ENCODE measurements at places on chromosomes 11 and 22.
A peak's percentile ranks its signal among the peaks of the same experiment; 100 is the strongest.

DNA sequence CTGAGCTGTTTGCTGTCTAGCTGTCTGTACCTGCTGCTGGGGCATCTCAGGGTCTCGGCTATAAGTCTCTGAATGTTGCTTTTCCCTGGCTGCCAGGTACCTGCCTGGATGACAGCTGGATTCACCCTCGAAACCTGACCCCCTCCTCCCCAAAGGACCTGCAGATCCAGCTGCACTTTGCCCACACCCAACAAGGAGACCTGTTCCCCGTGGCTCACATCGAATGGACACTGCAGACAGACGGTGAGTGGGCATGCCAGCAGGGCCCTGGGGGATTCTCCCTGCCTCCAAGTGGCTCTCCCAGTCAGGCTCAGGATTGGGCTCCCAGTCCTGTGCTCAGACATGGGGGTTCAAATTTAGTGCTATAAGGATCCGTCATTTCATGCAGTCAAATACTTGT, 12.9 kb downstream of the IL17RA start:
- DNase-seq, result no peak

- DNase-seq, result no peak
Measured at GRCh38 chr22:48742556-48743343, 1084.9 kb downstream of the BRD1 start.

- no peak for DNase-seq
Measured at GRCh38 chr11:9139628-9140357, 48.4 kb upstream of the SCUBE2 start.

GRCh38 chr11:82967381-82967780, 65.8 kb downstream of the DDIAS start:
- no peak for DNase-seq

- DNase-seq, result no peak
Measured at GRCh38 chr22:40177738-40178416, at the start of gene TNRC6B. TSS of gene TNRC6B (plus strand) at chr22:40177925. CDS start at chr22:40178136, 211 bp downstream.

DNA sequence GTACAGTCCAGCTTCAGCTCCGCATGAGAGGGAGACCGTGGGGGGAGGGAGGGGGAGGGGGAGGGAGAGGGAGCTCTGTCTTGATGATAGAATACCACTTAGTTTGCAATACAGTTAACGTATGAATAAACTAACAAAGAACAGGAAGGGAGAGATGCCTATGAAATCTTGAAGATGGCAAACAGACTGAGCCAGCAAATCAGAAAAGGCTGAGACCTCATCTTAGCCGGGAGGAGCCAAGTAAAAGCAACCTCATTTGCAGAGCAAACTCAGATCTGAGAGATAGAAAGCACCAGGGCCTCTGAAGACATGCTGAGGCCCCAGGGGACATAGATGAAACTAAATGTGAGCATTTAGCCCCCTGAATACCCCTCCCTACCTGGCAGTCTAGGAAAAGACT, 23.0 kb downstream of the APLP2 start:
- DNase-seq, result no peak

DNA sequence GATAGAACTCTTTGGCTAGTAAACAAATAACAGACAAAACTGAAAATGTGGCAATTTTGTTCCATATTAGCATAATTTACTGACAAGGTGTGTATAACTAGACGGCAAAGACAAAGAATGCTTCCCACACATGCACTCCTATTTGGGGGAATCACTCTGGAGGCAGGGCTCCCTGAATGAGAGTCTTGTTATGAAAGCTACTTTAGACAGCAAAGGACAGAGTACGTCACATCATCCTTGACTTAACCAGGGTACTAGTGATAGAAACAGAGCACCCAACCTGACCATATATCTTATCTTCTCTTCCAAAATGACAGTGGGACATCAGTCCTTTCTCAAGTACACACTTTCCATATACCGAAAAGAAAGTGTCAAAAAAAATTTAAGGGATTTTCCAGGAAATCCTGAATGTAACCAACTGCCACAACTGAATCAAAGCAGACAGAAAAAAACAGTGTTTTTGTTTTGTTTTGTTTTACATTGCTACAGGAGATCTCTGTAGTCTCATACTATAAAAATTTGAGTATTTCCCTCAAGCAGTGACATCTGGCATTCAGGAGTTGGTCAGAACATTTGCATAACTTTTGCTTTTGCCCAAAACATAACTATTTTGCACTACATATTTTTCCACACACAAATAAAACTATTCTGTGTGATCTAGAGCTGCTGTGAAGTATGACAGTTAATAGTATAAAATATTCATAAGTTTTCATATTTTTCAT, 98.9 kb downstream of the ARHGAP20 start:
- DNase-seq, result no peak

- no peak for DNase-seq
Measured at GRCh38 chr11:18490319-18490718, 34.7 kb downstream of the LDHAL6A start.

- no peak for DNase-seq
Measured at GRCh38 chr11:119529063-119529845, 106.3 kb upstream of the THY1 start.

DNA sequence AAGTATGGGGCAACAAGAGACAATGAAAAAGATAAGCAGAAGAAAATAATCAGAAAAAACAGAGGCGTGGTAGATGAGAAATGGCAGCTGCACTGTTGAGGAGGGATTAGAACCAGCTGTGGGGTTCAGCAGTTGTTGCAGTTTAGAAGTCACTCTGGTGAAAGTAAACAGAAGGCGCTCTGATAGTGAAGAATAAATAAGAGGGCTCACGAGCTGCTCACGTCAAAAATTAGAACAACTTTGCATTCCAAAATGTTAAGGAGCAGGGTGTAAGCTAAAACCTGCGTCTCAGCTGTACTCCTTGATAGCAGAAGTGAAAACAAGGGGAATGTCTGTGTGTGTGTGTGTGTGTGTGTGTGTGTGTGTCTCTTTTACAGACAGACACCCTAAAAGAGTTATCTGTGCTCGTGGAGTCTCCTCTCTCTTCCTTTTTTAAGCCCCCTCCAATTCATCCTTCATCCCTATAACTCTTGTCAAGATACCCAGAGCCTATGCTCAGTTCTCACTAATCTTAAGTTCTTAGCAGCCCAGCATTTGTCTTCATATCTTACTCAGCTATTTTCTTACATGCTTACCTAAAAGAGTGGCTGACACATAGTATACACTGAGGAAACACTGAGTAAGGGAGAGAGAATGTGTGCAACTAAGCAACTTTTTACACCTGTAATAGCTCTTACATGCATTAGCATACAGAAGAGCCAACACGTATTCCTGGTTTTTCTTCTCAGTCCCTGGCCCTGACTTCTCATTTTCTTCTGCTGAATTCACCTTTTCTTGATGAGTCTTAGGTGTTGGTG, 8.9 kb downstream of the TTC17 start:
- no peak for DNase-seq

DNA sequence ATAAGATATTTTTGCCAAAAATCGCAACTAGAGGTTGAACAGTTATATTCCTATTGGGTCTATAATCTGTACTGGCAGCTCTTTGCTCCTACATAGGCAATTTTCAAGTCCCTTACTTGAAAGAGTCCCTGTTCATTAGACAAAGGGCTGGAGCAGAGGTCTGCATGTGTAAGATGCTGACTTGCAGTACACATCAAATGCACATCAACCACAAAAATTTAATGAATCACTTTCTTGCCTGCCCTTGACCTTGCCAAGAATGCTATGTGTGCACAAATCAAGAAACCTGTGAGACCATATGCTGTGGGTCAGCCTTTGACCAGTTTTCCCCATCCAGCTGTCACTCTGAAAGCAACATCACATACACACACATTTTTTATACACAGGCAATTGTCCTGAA, 661.5 kb downstream of the LRRC4C start:
- DNase-seq, result no peak

DNA sequence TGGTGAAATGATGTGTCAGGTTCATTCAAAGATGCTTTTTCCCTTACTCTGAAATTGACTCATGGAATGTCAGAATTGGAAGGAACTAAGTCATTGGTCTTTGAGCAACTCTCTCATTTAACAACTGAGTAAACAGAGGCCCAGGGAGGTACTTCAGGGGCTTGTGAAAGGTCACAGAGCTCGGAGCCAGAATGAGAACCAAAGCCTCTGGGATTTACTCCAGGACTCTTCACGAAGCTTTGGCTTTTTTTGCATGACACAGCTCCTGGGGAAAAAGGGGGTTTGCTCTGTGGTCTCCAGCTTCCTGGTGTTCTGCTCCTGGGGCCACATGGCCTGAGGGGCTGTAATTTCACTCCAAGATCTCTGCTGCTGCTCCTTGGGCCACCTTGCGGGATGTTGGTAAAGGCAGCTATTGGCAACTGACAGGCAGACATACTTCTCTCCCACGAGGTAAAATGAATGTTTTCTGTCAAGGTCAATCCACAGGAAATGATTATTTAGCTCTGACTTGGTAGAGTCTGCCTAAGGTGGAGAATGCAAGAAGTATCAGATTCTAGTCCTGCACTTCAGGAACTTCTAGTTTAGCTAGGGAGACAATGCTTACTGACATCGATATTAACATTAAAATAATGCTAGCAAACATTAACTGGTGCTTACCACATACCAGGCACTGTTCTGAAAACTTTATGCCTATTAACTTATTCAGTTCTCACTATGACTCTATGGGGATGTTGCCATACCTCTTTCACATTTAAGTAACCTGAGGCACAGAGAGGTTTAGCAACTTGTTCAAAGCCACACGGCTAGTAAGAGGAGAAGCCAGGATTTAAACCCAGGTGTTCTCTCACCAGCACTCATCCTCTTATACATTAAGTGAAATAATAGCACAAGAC, 16.1 kb downstream of the PKNOX2 start:
- DNase-seq, result no peak

- DNase-seq, result no peak
Measured at GRCh38 chr11:13316528-13316961, 39.0 kb downstream of the BMAL1 start.

GRCh38 chr11:128349650-128350299, 237.6 kb downstream of the ETS1 start:
- DNase-seq, result no peak

DNA sequence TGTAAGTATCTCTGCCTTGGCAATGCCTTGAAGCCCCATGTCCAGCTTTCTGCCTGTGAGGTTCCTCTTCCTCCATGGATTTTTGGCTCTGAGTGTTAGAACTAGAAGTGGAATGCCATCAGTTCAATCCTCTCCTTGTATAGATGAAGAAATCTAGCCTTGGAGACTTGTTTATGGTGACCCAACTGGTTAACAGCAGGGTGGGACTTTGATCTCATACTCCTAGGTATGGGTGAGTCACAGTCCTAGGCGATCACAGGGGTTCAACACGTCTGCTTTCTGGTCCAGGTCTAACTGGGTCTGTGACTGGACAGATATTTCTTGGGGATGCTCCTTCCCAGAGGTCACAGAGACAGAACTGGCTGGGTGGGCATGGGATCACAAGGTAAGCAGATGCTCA, 9.2 kb upstream of the MTFP1 start:
- no peak for DNase-seq

DNA sequence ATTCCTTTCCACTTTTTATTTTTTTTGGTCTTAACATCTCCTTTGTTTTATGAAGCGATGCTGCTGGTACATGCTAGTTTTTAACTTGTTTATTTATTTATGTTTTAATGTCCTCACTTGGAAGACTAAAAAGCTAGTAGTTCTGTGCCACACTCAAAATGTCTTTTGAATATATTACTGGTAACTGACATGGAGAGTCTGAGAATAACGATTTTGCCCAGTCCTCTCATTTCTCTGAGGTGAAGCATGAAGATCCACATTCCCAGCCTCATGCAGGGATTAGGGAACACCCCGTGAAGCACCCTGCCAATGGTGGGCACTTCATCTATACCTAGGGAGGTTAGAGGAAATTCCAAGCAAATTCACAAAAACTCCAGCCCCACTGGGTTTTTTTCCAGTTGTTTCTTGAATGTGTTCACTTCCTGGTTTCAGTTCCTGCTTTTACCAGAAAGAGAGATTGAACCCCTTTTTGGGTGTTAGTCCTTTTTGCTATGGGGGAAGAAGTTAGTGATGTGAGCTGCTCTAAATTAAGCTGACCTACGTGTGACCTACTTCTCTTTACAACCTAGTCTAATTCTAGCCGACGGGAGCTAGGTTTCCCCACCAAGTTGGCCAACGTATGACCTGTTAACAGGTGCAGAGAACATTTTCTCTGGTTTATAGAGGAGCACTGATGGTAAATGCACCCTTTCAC, 106.1 kb downstream of the SLC1A2 start:
- no peak for DNase-seq

DNA sequence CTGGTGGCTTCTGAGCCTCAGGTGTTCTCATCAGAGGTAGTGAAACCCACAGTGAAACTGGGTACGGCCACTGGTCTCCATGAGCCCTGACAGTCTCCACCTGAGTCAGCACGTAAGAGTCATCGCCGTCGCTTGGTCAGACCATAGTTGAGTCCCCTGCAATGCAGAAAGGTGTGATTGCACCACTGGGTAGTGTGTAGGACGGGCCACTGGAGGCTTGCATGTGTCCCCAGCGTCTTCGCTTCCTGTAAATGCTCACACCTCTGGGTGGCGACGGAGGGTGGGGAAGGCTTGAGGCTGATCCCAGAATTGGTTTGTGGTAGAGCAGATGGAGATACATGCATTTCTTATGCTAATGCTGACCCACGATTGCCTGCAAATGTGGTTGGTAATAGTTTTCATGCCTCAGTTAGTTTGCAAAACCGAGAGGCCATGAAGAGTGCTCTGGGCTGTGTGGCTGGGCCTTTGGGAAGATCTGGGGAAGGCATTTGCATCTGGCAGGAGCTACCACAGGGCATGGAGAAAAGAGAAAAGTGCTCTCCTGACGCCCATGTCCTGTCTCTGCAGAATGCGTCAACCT, 26.5 kb downstream of the CTTN start:
- DNase-seq, result no peak

DNA sequence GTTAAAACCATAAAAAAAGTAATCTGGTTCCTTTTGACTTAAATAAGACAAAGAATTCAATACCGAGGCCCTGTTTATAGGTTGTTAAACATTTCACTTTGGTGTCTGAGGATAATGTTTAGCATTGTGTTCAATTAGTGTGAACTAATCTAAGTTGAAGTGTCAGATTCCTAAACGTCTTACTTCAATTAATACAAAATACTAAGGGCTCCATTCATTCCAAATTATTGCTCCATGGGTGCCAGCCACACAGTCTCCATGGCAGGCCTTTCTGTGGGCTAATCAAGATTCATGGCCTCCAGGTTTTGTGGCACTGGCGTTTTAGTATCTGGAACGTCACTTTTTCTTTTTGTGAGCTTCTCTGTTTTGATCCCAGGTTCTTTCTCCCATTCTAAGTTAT, 89.4 kb downstream of the TMEM135 start:
- no peak for DNase-seq

DNA sequence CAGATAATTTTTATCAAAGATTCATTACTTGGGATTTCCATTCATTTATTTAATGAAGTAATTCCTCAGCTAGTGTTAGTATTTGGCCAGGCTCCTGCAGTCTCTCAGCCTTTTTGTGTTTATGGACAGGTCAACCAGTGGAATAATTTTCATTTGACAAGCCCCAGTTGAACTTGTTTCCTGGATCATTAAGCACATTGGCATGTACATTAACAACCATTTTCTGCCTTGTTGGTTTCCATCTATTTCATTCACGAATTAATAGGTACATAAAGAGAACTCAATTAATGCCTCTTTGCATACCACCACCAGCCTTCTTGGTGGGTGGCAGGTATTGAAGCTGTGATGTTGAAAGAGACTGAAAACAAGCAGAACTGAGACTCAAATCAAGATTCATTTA, 745.2 kb downstream of the KCNA4 start:
- no peak for DNase-seq

GRCh38 chr11:783581-784015, 6.3 kb downstream of the CEND1 start:
- peak; percentile 86 for DNase-seq
